ENCODE measurements at places on chromosomes 2 and 18. TPM values are rescaled to one million over a fixed set of nuclear protein-coding genes. Genes with fewer than 3 reads are reported as not detected.
A peak's percentile ranks its signal among the peaks of the same experiment; 100 is the strongest.

Gene TRIM43
- not detected for total RNA-seq

Gene APCDD1
- 41.3 TPM for total RNA-seq

Gene EPB41L3
- total RNA-seq: 47.0 TPM

Gene CYP27C1
- total RNA-seq: 11.7 TPM

DNA sequence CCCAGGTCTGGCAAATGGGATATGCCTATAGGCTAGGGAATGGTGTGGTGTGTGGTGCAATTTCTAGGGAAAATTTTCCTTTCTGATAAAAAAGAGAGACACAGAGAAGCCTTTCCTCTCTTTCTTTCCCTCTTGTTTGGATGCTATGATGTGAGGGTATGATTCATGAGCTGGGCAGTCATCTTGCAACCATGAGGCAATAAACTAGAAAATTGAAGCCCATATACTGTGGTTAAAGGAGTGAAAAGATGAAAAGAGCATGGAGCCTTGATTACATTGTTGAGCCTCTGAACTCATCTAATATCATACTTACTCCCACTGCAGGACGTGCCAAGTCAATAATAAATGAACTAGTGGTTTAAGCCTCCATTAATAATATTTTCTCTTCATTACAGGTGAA lies 215.6 kb downstream of the HAUS1 start:
- H3K27me3 ChIP-seq: peaks cover 2% of the 10 kb centered on the region
- no peaks in the 10 kb centered on the region for H3K36me3 ChIP-seq
- H3K4me3 ChIP-seq: no peak overlapping the region

GRCh38 chr2:240322231-240322955 lies 113.1 kb upstream of the GPC1 start:
- H3K36me3 ChIP-seq: no peaks in the 10 kb centered on the region
- H3K4me3 ChIP-seq: no peak overlapping the region
- H3K27ac ChIP-seq: no peak overlapping the region
- H3K27me3 ChIP-seq: no peaks in the 10 kb centered on the region
- peaks cover 43% of the 10 kb centered on the region for H3K4me1 ChIP-seq

DNA sequence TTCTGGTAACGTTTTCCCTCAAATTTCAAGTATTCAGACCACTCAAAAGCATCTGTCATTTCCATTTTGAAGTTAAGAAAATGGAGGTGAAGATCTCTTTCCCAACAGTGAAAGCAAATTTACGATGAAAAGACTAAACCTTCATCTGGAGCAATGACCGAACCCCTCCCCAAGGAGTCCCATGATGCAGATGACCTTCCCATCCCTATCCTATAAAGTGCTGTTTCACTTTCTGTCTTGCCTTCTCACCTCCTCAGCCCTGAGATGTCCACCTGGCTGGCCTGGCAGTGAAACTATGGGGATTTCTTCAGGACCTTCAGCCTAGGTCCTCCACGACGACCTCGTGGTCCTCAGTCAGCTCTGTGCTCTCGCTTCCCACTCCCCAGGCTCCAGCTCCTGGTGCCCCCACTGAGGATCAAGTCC lies 925 bp upstream of the NPC1 start:
- peaks cover 44% of the 10 kb centered on the region for H3K4me1 ChIP-seq
- no peaks in the 10 kb centered on the region for H3K27me3 ChIP-seq
- no peaks in the 10 kb centered on the region for H3K36me3 ChIP-seq
- H3K4me3 ChIP-seq: peak overlapping the region; percentile 51
- peak overlapping the region; percentile 80 for H3K27ac ChIP-seq

GRCh38 chr2:189837326-189837725 lies 53.1 kb downstream of the PMS1 start:
- H3K4me3 ChIP-seq: no peak overlapping the region
- no peaks in the 10 kb centered on the region for H3K27me3 ChIP-seq
- peak overlapping the region; percentile 96 for H3K27ac ChIP-seq
- peaks cover 11% of the 10 kb centered on the region for H3K36me3 ChIP-seq
- peaks cover 31% of the 10 kb centered on the region for H3K4me1 ChIP-seq

DNA sequence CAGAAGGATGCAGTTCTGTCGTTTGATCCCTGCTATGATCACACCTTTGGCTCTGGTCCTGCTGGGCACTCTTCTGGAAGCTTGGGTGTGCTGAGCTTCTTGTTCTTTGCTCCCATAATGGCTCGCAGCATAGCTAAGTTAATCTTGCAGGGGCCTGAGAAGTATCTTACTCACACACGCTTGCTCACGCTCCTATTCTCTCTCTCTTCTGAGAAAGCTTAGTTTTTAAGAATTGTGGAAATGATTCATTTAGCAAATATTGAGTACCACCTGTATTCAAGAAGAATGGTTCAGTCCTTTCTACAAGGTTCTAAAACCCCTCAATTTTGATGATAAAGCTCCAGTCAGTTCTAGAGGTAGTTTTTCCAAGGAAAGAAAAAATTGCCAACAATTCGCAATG lies 40.6 kb downstream of the XRCC5 start:
- no peak for DNase-seq
- H3K4me3 ChIP-seq: no peak overlapping the region
- peaks cover 19% of the 10 kb centered on the region for H3K4me1 ChIP-seq
- no peaks in the 10 kb centered on the region for H3K27me3 ChIP-seq
- no peak overlapping the region for H3K27ac ChIP-seq
